Epithelial cell of proximal tubule (primary cell): ENCODE measurements at places on chromosomes 4 and X. TPM values are rescaled to one million over a fixed set of nuclear protein-coding genes. Genes with fewer than 3 reads are reported as not detected.

Gene GLOD5
- total RNA-seq, result not detected in 2 replicates

Gene NDUFA1
- total RNA-seq, result 57.0 and 110 TPM in 2 replicates

Gene GYPA
- total RNA-seq, result not detected in 2 replicates

Gene HAND2
- not detected in 2 replicates for total RNA-seq

Gene CT45A3
- total RNA-seq, result not detected in 2 replicates

Gene PNMA5
- total RNA-seq, result not detected in 2 replicates
